ENCODE measurements at places on chromosomes 4 and X. TPM values are rescaled to one million over a fixed set of nuclear protein-coding genes. Genes with fewer than 3 reads are reported as not detected.

- no peak for DNase-seq
Measured at GRCh38 chrX:38458071-38458470, 103.3 kb upstream of the TSPAN7 start.

GRCh38 chrX:39599339-39599738 is 498.4 kb downstream of the BCOR start:
- no peak for DNase-seq

DNA sequence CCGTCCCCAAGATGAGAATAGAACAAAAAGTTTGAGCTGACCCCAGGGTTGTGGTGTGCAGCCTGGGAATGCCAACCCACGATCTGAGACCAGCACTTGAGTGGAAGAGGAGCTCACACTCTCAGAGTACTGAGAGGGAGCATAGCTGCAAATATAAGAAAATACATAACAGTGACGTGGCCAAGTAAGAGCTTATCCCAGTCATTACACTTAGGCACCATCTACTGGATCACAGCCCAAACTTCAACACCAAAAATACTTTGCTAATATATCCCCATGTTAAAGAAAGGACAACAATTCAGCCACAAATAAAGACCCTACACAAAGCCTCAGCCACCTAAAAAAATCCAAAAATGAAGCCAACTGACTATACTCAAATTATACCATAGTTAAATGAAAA is 33.3 kb upstream of the CXCL6 start:
- DNase-seq, result no peak

DNA sequence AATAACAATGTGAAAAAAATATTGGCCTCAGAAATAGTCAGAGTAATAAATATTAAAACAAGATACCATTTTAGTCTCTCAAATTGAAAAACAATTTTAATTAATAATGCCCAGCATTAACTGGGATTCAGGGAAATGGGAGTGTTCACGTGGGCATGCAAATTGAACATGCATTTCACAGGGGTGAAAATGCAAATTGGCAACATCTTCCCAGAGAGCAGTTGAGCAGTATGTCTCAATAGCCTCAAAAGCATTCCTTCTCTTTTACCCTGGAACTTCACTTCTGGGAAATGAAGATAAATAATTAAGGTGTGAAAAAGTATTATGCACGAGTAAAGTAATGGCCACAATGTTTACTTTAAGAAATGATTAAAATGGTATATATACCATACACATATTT is 21.3 kb downstream of the NOX1 start:
- DNase-seq, result no peak

Gene DGAT2L6
- total RNA-seq, result not detected

Data from endothelial cell (in vitro differentiated cells).